GM19239 (cell line): ENCODE measurements at places on chromosomes 12 and 14.
A peak's percentile ranks its signal among the peaks of the same experiment; 100 is the strongest.

GRCh38 chr14:84622357-84622756, 907.6 kb upstream of the FLRT2 start:
- no peak for DNase-seq

DNA sequence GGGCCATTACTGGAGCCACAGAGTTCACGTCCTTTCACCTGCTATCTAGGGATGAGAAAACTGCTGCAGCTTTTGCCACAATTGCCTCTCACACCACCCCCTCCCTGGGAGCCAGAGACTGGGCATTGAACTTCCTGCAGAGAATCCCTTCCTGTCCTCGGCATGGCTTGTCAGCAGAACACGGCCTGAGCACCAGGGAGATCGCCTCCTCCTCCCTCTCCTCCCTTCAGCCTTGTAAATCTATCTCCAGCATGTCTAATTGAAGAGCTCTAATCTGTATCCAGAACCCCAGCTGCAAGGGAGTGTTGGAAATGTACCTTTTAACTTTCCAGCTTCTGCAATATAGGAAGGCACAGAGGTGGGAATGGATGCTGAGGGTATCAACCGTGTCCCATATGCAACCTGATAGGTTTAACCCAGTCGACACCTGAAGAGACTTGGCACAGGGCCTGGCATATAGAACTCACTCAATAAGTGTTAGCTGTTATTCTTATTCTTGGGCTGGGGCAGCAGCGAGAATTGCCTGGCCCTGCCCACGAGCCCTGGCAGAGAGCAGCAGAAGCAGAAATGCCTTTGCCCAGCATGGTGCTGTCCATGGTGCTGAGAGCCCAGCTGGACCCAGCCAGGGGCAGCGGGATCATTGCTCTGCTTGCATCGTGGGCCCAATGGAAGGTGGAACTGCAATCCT, 26.8 kb downstream of the TMEM63C start:
- DNase-seq, result peak; percentile 40

- no peak for DNase-seq
Observed at GRCh38 chr12:85644508-85644907, 191.7 kb downstream of the RASSF9 start.

DNA sequence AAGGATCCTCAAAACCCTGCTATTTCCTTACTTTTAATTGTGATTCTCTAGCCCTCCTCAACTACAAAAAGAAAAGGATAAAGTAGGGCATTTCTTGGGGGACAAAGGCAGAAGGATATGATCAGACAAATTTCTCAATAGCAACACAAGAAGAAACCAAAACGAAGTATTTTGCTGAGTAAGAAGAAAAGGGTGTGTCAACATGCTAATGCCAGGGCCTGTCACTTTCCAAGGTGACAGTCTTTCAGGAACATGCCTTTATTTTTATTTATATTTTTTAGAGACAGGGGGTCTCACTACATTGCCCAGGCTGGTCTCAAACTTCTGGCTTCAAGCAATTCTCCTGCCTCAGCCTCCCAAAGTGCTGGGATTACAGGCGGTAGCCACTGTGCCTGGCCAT, 39.8 kb downstream of the CBX5 start:
- DNase-seq, result no peak

- no peak for DNase-seq
Observed at GRCh38 chr12:88399811-88400210, 180.5 kb downstream of the KITLG start.

- DNase-seq, result no peak
Observed at GRCh38 chr14:27727251-27727770, 1039.3 kb upstream of the FOXG1 start.

- no peak for DNase-seq
Observed at GRCh38 chr14:75995372-75996041, 9.9 kb downstream of the IFT43 start.

GRCh38 chr14:94685681-94686485, 73.7 kb downstream of the SERPINA3 start:
- no peak for DNase-seq

DNA sequence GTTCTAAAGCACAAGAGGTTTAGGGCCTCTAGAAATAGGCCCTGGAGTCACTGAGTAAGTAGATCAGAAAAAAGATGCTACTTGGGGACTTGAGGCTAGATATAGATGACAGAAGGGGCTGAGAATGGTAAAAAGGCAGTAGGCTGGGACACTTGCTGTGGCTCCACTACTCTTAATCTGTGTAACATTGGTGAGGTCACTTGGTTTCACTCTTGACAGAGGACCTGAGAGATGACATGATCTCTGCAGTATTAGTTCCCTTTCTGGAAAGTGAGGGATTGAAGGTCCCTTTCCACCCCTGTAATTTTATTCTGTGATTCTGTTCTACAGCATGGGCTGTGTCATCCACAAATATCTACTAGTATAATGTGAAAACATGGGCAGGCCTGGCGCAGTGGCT, 39.7 kb downstream of the MAPKAPK5 start:
- no peak for DNase-seq

DNA sequence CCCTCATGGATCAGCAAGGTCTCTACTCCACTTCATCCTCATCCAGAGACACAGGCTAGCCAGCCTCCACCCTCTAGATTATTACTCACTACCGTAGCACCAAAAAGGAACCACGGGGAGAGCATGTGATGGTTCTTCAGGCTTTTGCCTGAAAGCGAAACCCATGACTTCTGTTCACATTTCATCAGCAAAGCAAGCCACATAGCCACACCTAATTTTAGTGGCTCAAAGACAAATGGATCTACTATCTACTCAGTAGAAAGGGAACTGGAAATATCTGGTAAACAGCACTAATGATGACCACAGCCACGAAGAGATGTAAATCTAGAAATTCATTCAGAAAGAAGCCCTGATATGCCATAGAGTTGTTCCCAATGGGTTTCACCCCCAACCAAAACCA, 51.4 kb downstream of the VCPKMT start:
- DNase-seq, result peak; percentile 62

DNA sequence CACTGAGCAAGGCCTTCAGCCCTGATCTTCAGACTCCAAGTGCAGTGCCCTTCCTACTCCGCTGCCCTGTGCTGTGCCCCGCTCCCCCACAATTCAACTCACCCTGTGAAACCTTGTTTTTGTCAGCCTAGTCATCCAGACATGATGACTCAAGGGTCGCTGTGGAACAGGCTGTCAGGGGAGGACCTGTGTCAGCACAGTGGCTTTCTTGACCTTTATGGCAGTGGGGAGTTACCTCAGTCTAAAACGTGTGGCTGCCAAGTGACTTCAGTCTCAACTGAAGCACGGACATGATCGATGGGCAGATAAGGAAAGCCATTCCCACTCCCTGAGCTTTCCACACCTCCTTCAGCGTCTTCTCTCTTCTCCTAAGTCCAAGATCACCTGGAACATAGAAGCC, 16.3 kb upstream of the FLVCR2 start:
- no peak for DNase-seq

DNA sequence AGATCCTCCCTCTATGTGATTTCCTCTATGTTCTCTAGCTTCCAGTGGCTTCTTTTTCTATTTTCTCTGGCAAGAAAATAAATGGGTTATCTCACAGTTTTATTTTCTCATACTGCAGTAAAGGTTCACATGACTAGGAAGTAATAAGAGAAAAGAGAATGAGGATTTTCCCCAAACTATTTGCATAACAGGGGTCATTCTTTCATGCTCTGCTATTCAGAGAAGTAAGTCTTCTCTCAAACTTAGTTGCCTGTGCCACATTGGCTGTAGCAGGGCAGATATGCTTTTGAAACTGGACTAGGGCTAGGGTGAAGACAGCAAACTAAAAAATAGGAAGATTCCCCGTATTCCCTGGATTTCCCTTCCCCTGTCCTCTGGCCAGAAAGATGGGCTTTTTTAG, 57.4 kb downstream of the ACSM4 start:
- DNase-seq, result no peak

DNA sequence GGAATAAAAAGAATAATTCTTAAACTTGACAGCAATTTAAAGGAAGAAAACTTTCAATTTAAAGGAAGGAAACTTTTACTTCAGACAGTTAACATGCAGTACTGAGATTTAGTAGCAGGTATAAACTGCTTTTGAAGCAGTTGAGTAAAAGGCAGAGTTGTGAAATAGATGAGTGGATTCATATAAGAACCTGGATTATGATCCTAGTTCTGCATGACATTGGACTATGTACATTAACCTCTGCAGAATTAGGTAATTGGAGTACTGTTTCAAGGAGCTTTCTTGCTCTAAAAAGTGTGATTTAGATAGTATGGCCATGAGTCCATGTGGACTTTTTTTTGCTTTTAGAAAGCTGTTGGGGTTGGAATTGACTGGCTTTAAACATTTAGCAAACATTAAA, 29.7 kb downstream of the ATP2A2 start:
- DNase-seq, result no peak

- no peak for DNase-seq
Observed at GRCh38 chr12:48980953-48981756, 3.0 kb downstream of the WNT1 start.

- no peak for DNase-seq
Observed at GRCh38 chr14:61183196-61183885, 97.8 kb downstream of the TMEM30B start.

DNA sequence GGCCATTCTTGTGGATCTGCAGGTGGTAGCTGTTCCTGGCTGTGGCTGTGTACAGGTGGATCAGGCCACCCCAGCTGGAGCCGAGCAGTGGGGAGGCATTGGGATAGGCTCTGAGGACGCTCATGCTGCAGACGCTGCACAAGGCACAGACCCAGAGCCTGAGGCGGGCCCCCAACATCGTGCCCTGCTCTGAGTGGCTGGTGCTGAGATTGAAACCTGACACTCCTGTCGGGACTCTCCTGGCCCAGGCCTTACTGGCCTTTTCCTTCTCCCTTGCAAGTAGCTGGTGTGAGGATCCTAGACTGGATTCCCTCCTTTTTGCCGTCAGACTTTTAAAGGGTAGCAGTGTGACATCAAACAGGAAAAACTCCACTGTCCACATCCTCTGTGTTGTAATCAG, at the start of gene FGF23:
FGF23 (minus strand) TSS at position 308 of the 400 bp plus-strand sequence; CDS start at position 178, 130 bp downstream.
- DNase-seq, result no peak

DNA sequence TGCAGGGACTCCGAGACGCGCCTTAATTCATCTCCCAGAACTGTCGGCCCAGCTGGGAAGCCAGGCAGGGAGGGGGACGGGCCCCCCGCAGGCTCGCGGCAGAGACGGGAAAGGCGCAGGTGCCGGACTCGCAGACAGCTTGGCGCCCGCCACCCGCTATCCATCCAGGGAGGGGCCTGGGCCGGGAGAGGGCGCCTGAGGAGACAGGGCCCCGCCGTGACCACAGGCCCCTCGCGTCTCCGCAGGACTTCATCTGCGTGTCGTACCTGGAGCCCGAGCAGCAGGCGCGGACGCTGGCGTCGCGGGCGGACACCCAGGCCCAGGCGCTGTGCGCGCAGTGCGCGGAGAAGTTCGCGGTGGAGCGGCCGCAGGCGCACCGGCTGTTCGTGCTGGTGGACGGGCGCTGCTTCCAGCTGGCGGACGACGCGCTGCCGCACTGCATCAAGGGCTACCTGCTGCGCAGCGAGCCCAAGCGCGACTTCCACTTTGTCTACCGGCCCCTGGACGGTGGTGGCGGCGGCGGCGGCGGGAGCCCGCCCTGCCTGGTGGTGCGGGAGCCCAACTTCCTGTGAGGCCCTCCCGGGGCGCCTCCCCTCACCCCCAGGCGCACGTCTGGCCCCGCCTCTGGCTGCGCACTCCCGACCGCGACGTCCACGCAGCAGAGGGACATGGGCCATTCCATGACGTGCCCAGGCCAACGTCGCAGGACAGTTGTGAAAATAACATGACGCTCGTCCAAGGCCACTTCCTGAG, 60.6 kb downstream of the LGMN start:
- no peak for DNase-seq

DNA sequence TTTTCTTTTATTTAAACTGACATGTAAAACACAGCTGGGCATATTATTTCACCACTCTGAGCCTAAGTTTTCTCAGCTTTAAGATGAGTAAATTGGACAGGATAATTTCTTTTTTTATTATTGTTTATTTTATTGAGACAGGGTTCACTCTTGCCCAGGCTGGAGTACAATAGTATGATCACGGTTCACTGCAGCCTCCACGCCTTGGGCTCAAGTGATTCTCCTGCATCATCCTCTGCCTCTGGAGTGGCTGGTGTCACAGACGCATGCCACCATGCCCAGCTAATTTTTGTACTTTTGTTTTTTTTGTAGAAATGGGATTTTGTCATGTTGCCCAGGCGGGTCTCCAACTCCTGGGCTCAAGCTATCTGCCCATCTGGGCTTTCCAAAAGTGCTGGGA, 12.7 kb downstream of the BMAL2 start:
- DNase-seq, result no peak

DNA sequence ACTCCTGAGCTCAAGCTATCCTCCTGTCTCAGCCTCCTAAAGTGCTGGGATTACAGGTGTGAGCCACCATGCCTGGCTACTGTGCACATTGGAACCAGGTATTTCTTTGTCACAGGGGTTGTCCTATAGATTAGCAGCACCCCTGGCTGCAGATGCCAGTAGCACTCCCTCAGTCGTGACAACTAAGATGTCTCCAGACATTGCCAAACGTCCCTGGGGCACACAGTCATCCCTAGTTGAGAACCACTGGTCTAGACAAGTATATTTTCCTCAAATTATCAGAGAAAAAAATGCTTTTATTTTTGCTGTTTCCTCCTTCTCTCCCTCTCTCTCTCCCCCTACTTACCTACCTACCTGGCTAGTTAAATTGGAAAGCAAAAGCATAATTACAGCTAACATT, 17.9 kb upstream of the P2RX7 start:
- DNase-seq, result no peak

DNA sequence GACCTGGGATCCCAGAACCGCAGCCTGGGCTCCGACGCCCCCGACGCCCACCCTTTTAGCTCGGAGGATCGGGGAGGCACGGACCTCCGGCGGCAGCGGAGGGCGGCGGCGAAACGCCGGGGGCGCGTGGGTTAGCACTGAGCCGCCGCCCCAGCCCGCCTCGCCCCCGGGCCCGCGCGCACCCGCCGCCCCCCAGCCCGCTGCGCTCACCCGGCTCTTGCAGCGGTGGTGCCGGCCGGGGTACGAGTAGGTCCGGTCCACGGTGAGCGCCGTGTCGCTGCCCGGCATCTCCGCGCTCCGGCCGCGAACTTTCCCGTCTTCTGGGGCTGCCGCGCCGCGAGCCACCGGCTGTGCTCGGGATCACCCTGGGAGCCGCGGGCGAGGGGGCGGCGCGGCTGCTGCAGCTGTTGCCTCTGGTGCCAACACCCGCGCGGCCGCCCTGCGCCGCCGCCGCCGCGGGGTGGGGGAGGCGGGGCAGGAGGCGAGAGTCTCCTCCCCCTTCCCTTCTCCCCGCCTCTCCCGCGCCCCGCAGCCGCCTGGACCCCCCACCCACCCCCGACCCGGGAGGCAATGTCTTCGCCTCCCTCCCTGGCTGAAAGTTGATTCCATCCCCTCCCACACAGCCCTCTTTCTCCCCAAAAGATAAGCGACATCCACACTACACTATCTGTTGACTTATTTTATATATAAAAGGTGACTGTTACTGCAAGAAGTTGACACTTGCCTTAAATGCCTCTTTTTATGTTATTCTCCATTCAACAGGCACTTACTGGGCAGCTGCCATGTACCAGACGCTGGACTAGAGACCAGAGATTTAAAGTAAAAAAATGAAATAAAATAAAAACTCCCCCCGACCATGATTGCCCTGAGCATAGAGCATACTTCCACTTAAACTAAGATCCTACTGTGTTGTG, at the start of gene TMCC3:
TMCC3 (minus strand) TSS at position 415 of the 914 bp plus-strand sequence; CDS start at position 288, 127 bp downstream.
- DNase-seq, result peak; percentile 44
